ENCODE measurements at places on chromosomes 6 and 20. TPM values are rescaled to one million over a fixed set of nuclear protein-coding genes. Genes with fewer than 3 reads are reported as not detected.
A peak's percentile ranks its signal among the peaks of the same experiment; 100 is the strongest.

DNA sequence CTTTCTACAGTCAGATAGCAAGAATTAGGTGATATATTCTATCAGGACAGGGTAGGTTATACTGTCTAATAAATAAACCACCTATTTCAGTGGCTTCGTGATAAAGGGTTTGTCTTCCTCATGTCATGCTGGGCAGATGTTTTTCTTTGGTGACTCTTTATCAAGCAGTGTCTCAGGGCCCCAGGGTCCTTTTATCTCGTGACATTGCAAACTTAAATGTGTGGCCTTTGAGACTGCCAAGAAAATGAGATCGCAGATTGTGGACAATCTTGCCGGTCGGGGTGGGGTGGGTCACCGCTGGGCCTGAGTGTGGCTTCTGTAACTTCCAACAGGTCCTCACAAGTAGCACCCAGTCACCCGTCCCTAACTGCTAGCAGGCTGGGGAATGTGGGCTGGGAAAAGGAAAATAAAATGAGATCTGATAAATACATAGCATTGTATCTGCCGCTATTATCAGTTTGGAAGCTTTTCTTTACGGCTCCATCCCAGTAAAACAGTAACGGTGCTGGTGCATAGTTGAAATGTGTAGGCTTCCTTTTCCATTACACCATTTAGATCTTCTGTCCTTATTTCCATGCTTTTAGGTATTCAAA is 50.5 kb upstream of the BMP6 start:
- ATAC-seq, result no peak
- no peak overlapping the region for H3K27ac ChIP-seq
- H3K27me3 ChIP-seq, result peaks cover 25% of the 10 kb centered on the region
- no peaks in the 10 kb centered on the region for H3K4me1 ChIP-seq

DNA sequence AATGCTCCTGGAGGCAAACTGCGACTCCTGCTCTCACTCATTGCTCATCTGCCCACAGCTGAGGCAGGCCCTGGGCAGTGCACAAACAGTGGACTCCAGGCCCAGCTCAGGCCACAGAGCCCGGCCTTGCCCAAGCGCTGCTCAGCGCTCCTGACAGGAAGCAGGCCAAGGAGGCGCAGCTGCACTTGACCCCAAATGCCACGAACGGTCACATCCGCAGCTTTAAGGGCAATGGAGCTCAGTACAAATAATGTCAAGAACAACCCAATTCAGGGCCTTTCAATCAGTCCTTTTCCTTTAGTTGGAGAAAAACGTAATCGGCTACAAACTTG is 33.8 kb downstream of the RRBP1 start:
- H3K4me3 ChIP-seq, result no peak overlapping the region
- no peaks in the 10 kb centered on the region for H3K4me1 ChIP-seq
- H3K27ac ChIP-seq, result no peak overlapping the region
- no peaks in the 10 kb centered on the region for H3K27me3 ChIP-seq

Gene METTL24
- not detected for total RNA-seq

Gene PNLDC1
- 0.82 TPM for total RNA-seq

Gene RSPH4A
- 0.28 TPM for total RNA-seq

Gene DLK2
- 2.8 TPM for total RNA-seq

- ATAC-seq, result peak; percentile 65
- H3K27me3 ChIP-seq, result no peaks in the 10 kb centered on the region
- peaks cover 67% of the 10 kb centered on the region for H3K36me3 ChIP-seq
- peaks cover 47% of the 10 kb centered on the region for H3K4me1 ChIP-seq
- H3K27ac ChIP-seq, result peak overlapping the region; percentile 99
Observed at GRCh38 chr20:49595811-49596561, 28.0 kb upstream of the PTGIS start.
